CD4-positive, alpha-beta T cell treated with Interleukin-15 for 1 hour (primary cell): ENCODE measurements at places on chromosomes 13 and 19.
A peak's percentile ranks its signal among the peaks of the same experiment; 100 is the strongest.

GRCh38 chr19:54109651-54110050 is 5.8 kb downstream of the TFPT start:
- DNase-seq, result no peak

- DNase-seq, result no peak
Observed at GRCh38 chr13:77952276-77952675, 33.6 kb upstream of the EDNRB start.

DNA sequence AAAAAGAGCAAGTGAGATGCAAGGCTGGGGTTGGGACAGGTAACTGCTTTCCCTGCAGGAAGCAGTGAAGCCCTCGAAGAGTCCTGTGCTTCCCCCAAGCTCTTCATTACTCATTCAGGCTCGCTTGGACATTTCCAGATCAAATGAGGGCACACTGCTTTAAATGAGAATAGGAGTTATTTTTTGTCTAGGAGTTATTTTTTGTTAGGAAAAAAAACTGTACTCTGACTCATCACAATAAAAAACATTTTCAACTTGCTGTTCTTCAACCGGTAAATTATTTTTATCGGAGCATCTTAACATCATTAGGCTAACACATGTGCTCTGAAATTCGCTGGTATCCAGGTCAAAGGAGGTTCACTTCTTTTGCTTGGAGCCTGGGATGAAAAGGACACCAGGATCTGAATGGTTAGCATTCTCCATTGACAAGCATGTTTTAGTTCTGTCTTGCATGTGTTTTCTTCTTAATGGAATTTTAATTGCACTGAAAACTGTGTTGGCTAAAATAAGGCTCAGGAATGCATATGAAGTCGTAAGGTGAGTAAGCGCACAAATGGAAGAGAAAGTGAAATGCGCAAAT is 80.7 kb upstream of the STK24 start:
- DNase-seq, result no peak

DNA sequence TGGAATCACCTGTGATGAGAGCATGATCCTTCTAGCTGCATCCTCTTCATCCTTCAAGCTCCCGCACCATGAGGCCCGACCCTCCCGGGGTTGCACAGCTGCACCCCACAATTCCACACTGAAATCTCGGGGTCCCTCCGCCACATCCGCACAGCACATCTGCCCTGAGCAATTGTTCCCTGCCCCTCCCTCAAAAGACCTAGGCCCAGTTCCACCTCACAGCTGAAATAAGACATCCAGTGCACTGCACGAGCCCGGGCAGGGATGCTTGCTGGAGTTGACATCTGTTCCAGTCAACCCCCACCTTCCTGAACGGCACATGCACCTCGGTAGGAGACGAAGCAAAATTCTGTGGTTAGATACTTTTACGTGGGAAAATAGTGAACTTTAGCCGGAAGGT is 14.7 kb upstream of the SOX1 start:
- no peak for DNase-seq

DNA sequence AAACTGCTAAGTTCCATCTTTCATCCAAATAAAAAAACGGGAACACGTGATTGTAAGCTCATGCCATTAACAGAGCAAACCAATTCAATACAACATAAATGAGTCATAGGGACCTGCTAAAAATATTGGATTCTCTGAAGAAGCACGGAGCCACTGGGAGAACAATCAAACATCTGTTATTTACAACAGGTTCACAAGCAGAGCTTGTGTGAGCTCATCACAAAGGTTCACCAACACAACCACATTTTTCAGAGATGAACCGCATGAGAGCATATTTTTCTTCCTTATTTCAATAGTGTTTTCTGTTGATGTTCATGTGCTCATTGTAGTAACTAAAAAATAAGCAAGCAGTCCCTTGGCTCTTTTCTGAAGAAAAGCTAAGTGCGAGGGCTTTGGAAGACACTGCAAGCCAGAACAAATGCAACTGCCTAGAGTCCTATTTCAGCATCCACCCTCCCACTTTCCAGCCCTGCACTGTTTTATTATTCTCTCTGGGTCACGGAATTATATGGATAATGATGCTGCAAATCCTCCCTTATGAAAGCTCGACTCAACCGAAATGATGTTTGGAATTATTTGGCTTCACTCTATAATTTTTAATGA is 545.8 kb downstream of the LIG4 start:
- no peak for DNase-seq

- DNase-seq, result no peak
Observed at GRCh38 chr13:110107568-110108347, 199.2 kb downstream of the COL4A1 start.

- no peak for DNase-seq
Observed at GRCh38 chr19:51706296-51706695, 13.2 kb downstream of the SPACA6 start.

DNA sequence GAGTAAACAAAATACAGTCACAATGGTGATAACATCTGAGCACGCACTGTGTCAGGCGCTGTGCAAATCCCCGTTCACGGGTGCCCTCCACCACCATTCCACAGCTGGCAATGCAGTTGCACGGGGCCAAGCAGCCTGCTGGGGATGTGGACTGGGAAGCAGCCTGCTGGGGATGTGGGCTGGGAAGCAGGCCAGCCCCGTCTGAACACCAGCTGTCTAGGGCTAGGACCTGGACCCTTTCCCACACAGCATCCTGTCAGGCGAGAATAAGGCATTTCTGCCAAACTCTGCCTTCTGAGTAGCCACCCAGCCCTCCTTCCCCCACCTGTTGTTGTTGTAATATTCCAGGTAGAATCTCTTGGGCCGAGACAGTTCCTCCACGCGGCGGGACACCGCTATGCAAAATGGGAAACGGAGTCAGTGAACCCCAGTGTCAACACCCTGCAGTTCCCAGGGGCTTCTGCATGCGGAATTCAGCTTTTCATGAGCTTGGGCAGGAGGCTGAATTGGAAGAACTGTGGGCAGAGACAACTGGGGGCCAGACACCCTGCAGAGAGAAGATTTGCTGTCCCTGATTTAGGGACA is 27.8 kb upstream of the MIER2 start:
- no peak for DNase-seq

- DNase-seq, result no peak
Observed at GRCh38 chr19:51599084-51599483, 28.0 kb downstream of the ZNF175 start.

DNA sequence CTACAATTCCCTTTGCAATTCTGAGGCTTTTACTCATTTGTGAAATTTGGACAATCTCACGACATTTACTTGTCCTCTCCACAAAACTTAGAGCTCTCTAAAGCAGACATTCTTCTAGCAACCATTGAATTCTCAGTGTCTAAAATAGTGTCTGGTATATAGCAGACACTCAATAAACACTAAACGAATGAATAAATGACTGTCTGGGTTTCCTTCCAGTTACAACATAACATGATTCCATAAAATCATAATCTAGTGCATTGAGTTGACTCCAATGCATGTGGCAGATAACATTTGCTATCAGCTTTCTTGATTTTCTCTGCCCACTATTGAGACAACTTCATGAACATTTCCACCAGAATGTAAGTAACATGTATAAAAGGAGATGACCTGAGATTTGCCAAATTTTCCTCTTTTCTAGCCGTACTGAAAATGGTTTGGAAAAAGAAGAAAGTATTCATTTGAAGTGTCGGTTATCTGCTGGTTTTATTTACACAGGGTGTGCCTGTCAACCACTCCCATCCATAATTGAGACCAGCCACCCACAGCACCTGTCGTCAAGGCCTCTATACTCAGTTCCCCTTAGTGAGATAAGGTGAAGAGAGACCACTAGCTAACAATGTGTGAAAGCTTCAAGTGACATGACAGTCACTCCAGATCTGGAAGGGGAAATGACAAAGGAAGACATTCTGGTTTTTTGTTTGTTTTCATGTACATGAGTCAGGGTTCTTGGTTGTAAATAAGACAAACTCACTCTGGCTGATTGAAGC is 4.8 kb upstream of the SERP2 start:
- no peak for DNase-seq

GRCh38 chr13:79401259-79402070 is 4.6 kb downstream of the RBM26 start:
- no peak for DNase-seq

DNA sequence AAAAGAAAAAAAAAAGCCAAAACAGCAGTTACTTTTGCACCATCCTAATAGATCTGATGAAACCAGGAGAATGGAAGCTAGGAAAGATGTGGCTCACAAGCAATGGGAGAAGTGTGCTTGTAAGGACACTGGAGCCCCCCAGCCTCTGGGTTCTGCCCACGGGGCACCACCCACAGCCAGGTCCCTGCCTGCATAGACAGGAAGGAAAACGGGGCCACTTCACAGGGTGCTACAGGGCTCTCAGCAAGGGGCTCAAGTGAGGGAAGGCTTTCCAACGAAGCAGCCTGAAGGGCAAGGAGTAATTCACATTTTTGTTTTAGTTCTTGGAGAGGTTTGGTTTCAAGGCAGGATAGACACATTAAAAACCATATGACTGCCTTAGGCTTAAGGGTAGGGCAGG is 42.7 kb downstream of the BRD4 start:
- DNase-seq, result no peak

DNA sequence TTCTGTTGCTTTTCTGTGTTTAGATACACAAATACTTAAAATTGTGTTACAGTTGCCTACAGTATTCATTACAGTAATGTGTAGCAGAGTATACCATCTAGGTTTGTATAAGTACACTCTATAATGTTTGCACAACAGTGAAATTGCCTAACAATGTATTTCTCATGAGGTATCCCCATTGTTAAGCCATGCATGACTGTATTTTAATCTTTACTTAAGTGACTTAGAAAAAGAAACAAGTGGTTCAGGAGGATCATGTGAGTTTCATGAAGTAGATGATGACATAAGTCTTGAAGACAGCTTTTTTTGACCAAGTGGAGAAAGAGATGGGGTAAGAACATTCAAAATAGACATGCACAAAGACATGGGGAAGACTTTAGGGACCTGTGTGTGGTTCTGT is 8.4 kb upstream of the KCTD4 start:
- no peak for DNase-seq

DNA sequence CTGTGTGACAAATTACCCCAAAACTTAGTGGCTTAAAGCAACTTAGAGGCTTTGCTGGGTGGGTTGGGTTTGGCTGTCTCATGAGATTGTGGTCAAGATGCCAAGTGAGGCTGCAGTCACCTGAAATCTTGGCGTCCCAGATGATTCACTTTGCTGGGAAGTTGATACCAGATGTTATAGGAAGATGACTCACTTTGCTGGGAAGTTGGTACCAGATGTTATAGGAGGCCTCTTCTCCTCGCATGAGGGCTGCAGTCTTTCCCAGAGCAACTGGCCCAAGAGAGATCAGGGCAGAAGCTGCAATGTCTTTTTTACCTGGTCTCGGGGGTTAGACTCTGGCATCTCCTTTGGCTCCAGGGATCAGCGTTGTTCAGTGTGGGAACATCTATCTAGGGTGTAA is 16.8 kb downstream of the TEX29 start:
- no peak for DNase-seq

GRCh38 chr13:63864171-63864902 is 2448.7 kb upstream of the PCDH20 start:
- no peak for DNase-seq

- DNase-seq, result no peak
Observed at GRCh38 chr13:94232161-94232950, 247.1 kb downstream of the DCT start.

GRCh38 chr19:34104557-34104956 is 67.7 kb upstream of the LSM14A start:
- DNase-seq, result no peak

DNA sequence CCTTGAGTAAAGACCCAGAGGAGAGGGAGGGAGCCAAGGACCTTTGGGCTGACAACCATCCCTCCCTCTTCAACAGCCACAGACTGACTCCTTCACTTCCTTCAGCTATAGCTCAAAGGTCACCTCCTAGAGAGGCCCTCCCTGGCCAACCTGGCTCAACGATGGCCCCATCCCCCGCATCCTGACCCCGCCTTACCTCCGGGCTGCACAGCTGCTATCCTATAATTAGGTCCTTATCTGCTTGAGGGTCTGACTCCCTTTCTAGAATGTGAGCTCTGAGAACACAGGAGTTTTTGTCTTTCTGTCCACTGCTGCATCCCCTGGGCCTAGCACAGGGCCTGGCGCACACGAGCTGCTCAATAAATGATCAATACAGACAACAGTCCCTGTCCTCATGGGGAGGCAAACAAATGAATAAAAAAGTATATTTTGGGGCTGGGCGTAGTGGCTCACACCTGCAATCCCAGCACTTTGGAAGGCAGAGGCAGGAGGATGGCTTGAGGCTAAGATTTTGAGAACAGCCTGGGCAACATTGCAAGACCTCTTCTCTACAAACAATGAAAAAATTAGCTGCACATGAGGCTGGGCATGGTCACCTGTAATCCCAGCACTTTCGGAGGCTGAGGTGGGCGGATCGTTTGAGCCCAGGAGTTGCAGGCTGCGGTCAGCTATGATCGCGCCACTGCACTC is 6.6 kb upstream of the LGALS4 start:
- DNase-seq, result no peak

DNA sequence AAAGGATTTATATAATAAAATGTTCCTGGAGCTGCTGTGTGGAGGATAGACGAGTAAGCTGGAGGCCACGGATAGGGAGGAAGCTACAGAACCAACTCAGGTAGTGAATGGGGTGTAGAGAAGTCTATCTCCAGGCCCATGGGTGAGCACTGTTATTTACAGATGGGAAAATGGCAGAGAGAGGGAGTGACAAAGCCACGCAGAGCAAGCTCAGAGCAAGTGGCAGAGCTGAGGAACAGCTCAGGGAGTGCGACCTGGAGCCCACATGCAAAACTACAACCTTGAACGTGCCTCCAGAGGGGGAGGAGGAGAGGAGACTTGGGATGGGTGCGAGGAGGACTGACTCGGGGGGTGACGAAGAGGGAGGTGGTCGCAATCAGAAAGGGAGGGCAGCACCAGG is 13.4 kb upstream of the RSPH6A start:
- DNase-seq, result no peak

DNA sequence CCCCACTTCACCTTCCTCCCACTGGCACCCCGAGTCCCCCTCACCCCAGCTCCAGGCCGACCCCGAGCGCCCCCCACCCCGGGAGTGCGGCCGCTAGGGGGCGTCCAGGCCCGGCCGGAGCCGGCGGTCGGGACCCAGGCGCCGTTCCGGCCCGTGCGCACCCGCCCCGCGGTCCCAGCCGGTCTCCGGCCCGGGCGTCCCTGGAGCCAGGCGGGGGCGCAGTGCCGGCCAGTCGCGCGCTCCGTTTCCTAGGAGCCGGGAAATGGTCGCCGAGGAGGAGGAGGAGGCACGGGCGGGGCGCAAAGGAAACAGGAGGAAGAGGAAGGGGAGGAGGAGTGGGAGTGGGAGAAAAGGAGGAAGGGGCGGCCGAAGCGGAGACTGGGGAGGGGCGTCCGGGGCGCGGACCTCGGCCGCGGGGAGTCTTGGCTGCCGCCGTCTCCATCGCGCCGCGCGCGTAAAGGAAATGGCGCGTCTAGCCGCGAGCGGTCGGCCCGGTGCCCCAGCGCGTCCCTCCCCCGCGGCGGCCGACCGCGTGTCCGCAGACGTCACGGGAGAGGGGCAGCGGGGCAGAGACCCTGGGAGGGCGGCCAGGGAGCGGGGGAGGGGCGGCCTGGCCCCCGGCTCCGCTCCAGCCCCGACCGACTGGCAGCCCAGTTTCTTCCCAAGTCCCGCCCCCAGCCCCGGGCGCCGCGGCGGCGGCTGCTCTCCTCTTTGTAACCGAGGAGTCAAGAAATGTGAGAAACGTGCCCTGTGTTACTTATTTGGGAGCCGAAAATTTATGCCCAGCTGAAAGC is 1.1 kb upstream of the KCTD15 start:
- peak; percentile 48 for DNase-seq

GRCh38 chr13:27524981-27525975 is 74.9 kb upstream of the MTIF3 start:
- DNase-seq, result no peak

GRCh38 chr19:57708641-57709361 is at the start of gene ZNF154:
ZNF154 (minus strand) TSS chr19:57709204; CDS start chr19:57708971, 233 bp downstream.
- peak; percentile 72 for DNase-seq

- DNase-seq, result no peak
Observed at GRCh38 chr13:106573284-106573846, 5.4 kb upstream of the ARGLU1 start.
